ENCODE measurements at places on chromosomes 3 and 15.

- DNase-seq, result no peak
Observed at GRCh38 chr15:25797511-25797935, 65.6 kb downstream of the ATP10A start.

DNA sequence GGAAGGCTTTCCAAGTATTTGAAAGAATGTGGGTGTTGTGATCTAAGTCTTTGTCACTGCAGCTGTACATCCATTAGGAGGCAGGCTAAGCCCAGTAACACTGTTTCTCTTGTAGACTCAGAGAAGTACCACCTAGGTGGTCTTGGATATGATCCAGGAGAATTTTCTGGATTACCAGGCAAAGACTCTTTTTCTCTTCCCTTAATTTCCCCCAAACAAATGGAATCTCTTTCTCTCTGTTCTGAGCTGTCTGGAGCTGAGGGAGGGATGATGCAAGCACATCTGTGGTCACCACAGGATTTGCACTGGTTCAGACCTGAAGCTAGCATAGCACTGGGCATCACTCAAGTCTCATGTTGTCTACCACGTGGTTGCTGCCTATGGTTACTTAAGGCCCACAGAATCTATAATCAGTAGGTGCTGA lies 227.6 kb downstream of the NECTIN3 start:
- no peak for DNase-seq

DNA sequence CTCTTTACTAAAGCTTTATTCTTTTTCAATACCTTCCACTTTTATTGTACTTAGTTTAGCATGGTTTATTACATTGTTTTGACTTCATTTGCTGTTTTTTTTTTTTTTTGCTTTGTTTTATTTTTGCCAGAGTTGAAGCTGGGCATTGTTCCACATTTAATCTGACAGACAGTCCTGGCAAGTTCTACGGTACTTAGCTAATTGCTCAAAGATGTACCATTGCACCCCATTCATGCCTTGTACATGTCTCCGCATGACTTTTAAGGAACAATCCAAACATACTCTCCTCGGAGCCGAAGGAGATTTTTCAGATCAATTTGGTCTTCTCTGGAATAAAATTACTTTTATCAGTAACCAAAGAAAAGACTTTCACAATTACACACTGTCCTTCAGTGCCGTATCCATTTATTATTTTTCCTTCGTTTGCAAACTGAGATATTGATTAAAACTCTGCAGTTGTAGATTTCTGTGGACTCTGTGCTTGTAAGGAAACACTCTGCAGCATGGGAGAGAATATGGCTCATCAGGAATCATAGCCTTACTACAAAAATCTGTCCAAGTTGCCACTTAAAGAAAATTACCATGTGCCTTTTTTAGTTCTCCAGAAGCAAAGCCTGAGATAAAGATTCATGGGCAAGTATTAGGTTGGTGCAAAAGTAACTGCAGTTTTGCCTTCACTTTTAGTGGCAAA lies 952.0 kb downstream of the AGBL1 start:
- DNase-seq, result no peak

GRCh38 chr3:129054605-129055104 lies 5.9 kb upstream of the GP9 start:
- DNase-seq, result no peak

GRCh38 chr15:78178064-78178463 lies 28.9 kb downstream of the IDH3A start:
- DNase-seq, result no peak

GRCh38 chr3:132786890-132787289 lies 64.7 kb upstream of the NPHP3 start:
- no peak for DNase-seq

- no peak for DNase-seq
Observed at GRCh38 chr15:63530235-63530634, 25.8 kb downstream of the USP3 start.

DNA sequence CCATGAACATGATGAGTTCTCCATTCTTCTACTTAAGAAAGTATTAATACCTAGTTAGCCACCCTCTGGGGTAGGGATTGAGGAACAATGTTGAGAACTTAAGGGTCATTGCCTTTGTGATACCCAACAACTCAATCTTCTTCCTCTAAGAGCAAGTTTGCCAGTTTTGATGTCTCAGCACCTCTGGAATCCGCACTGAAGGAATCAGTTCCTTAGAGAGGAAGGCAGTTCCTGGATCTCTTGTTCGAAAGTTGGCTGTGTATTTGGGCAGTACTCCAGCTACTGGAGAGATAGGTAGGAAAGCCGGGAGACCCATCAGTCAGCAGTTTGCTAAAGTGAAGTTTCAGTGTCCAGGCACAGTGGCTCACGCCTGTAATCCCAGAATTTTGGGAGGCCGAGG lies 35.6 kb upstream of the MTHFS start:
- DNase-seq, result no peak

DNA sequence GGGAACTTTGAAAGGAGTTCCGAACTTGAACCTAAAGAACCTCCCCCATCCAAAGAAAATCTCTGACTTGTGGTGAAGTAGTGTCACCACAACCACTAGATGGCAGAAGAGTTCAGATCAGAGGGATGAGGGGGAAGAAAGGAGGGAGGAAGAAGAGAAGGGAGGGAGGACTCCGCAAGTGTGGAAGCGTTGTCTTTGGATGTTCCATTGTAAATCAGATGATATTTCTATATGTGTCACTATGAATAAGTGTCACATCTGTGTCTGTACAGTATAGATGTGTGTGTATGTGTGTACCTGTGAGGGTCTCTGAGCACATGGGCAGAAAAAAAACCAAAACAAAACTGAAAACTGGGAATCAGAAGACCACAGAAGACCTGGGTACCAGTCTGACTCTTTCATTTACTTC lies 16.9 kb downstream of the SLC24A1 start:
- no peak for DNase-seq

- DNase-seq, result no peak
Observed at GRCh38 chr15:87498560-87498959, 758.0 kb downstream of the NTRK3 start.

GRCh38 chr3:53026382-53027162 lies 19.3 kb downstream of the SFMBT1 start:
- DNase-seq, result no peak

GRCh38 chr3:27643355-27643754 lies 78.8 kb downstream of the EOMES start:
- DNase-seq, result no peak

Data from stimulated activated CD8-positive, alpha-beta memory T cell treated with anti-CD3 and anti-CD28 coated beads, Interleukin-7, amount 100 ng/mL, for 24 hours (primary cell).